ENCODE measurements at places on chromosomes 1 and 21. TPM values are rescaled to one million over a fixed set of nuclear protein-coding genes. Genes with fewer than 3 reads are reported as not detected.

The CCDC17 gene
- polyA plus RNA-seq, result 0.54 TPM

The GPR61 gene
- polyA plus RNA-seq, result 0.06 TPM

The WNT3A gene
- polyA plus RNA-seq, result 0.69 TPM

The COL11A1 gene
- 0.08 TPM for polyA plus RNA-seq

The SPRR2A gene
- 3,933 TPM for polyA plus RNA-seq

The G0S2 gene
- polyA plus RNA-seq, result 10.5 TPM

The ADARB1 gene
- polyA plus RNA-seq, result 7.9 TPM

The FHAD1 gene
- 0.04 TPM for polyA plus RNA-seq

The PTPRU gene
- polyA plus RNA-seq, result 4.0 TPM

The OR14K1 gene
- polyA plus RNA-seq, result not detected

The XCL1 gene
- 0.27 TPM for polyA plus RNA-seq

Data from esophagus (tissue), 2 donors.